ENCODE measurements at places on chromosomes 1 and 21.

DNA sequence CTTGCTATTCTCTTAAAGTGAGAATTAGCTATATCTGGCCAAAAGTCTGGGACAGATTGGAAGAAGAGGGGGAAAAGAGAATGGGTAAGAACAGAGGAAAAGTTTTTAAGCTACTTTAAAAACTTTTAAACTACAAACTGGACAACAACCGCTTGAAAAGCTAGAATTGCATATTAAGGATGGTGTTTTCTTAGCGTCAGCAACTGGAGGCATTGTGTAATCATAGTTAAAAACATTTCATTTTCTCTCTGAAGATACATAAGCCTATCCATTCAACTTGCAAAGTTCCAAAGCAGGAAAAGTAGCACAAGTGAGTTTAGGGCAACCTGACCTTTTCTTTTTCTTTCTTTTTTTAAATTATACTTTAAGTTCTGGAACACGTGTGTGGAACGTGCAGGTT lies 10.9 kb downstream of the PBX1 start:
- DNase-seq = no peak

DNA sequence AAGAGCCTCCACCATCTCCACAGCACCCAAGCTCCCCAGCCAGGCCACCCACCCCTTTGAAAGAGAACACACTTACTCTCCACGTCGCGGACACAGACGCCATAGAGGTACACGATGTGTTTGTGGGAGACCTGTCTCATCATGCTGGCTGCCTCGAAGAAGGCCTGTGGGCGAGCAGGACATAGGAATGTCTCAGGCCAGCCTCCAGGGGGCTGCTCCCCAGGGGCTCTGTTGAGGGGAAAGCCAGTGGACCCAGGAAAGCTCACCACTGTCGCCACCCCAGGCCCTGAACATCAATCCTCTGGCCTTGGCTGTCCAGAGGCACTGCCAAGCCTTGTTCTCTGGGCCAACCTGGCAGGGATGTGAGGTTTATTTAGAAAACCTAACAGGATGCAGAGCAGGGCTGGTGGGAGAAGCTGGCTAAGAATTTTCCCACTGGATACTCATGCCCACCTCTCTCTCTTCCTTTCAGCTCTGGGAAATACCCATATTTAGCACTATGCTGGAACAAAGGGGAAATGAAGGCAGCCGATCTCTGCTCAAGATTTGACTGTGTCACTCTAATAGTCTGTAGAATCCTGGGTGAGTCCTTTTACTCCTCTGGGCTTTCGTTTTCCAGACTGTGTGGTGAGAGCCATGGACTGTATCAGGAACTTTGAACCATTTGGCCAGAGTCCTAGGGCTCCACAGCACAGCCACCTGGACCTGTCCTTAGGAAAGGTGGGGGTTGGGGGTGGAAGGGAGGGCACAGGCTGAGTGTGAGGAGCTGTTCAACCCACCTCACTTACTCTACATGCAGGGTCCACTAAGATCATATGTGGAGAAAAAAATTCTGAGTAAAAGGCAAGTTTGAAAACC lies 101.9 kb downstream of the RAVER2 start:
- no peak for DNase-seq

DNA sequence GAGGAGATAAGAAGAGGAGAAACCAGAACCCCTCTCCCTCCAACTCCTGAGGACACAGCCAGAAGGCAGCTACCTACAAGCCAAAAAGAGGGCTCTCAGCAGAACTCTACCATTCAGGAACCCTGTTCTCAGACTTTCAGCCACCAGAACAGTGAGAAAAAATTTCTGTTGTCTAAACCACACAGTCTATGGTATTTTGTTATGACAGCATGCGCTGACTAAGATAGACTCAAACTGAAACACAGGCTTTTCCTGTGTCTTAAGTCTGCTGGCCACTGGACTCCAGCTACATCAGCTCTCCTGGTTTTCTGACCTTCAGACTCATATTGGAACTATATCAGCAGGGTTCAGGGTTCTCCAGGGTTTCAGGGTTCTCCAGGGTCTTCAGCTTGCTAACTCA lies 126.5 kb upstream of the TNFSF4 start:
- no peak for DNase-seq

DNA sequence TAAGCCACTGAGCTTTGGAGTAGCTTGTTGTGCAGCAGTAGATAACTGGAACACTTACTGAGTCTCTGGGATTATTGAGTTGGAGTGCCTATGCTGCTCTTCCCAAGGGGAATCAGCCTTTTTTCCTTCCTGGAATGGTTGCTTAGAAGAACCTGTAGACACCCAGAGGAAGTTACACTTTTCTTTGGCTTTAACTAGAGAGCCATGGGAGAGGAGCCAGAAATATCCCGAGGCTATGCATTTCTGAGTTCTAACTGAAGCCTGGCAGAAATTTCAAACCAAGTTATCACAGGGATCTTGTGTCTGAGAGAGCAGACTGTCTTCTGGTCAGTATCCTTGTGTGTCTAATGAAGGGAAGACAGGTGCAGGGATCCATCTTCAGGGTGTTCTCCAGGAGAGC lies 28.3 kb downstream of the LAMC1 start:
- no peak for DNase-seq

DNA sequence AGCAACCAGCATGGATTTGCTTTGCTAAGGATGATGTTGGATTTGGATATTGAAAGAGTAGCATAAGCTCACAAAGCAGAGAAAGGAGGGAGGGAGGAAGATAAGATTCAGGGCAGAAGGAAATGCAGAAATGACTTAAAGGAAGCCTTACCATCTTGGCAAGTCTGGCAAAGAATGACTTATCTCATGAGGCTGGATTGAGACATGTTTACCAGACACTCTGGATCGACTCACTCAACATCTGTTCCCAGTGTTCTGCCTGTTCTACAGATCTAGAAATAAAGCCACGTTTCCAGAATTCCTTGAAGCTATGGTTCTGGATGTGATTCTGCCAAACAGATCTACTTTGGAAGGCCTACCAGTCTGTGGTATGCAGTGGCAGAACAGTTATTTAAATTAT lies 38.8 kb upstream of the CTBS start:
- DNase-seq = no peak

DNA sequence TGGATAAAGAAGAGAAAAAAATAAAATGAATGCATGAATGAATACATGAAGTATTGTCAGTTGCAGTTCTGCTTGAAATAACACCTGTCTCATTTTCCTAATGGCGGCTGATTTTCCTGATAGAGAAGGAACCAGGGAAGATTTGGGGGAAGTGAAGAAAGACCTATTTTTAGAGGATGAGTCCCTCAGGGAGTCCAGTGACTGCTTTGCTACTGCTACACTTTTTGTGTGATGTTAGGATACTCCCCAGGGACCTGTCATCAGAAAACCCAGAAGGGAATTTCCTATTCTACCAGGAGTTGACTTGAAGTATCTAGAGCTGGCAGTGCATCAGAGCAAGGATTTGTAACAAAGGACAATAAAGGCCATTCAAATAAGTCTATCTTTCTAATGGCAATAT lies 114.8 kb downstream of the MAB21L3 start:
- DNase-seq = no peak

DNA sequence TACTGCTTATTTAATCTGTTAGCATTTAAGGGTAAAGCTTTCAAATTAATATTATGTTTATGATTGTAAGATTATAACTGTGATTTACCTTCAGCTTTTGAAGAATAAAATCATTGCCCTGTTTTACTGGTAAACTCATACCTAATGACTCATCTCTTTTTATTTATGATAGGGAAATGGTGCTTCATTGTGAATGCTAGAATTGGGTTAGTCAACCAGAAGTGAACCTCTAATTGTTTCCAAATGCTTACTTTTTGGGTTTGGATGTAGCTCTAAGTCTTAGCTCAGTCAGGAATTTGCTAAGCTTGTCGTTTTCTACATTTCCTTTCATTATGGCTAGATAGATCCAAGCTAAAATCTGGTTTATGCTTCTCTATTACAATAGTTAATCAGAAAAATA lies 59.4 kb downstream of the SLC30A7 start:
- DNase-seq = no peak

DNA sequence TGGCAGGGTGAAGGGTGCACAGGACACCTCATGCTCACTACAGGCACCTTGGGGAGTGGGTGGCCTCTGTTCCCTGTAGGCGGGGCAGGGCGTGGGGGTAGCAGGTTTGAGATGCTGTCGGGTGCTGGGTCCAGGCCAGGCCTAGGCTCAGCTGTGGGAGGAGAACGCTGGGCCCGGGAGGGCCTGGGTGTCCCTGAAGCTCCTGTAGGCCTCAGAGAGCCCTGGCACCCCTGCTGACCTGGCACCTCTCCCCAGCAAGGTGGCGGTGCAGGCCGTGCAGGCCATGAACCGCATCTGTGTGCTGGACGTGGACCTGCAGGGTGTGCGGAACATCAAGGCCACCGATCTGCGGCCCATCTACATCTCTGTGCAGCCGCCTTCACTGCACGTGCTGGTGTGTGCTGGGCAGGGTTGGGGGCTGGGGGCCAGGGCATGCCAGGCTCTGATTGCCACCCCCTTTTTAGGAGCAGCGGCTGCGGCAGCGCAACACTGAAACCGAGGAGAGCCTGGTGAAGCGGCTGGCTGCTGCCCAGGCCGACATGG lies 2.5 kb upstream of the GJC2 start:
- no peak for DNase-seq

DNA sequence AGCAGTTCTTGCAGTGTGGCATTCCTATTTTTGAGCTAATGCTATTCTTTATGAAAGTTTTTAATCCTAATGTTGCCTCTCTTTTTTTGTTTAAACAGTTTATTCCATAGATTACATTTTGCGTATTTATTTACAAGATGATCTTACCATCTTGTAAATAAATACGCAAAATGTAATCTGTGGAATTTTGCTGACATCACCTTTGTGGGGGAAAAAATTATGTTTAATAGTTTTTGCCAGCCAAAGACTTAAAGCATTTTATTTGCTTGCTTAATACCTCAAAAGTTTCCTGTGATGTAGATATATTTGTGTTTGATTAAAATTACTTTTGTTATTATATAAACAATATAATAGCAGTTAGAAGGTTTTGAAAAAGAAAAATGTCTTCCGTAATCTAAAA lies 15.3 kb downstream of the CDC7 start:
- DNase-seq = no peak

- DNase-seq = no peak
Observed at GRCh38 chr1:23123528-23123927, 45.1 kb downstream of the LUZP1 start.

DNA sequence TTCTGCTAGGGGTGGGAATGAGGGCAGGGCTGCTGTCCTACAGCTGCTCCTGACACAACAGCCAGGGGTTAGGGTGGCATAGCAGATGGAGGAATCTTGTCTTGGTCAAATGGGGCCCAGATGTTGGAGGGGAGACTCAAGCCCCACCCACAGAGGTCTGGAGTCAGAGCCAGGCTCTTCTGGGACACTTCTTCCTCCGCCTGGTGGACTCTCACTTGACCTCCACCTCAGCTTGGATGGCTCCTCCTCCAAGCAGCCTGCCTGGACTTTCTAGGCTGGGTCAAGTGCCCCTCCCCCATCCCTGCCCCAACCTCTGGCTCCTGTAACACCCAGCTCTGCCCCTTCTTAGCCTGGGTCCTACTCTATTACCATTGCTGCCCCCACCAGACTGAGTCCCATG lies 35.5 kb downstream of the EPHA2 start:
- no peak for DNase-seq

DNA sequence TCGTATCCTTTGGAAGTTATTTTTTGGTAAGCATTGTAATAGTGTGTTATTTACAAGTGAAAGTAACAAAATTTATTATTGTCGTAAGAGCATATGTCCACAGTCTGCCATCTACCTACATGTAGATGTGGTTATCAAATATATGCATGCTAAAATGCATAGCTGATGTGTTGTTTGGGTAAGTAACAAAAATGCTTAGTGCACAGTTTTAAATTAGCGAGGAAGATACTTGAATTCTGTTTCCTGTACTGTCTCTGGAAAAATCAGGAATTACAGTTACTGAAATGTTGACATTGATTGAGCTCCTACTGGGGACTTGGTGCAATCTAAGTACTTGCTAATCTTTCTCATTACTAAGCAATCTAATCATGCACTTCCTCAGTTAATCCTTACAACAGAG lies 14.3 kb downstream of the WDR64 start:
- DNase-seq = no peak

GRCh38 chr21:23111070-23111600 lies 2112.9 kb downstream of the NCAM2 start:
- DNase-seq = no peak

- no peak for DNase-seq
Observed at GRCh38 chr1:19448491-19449439, 36.6 kb downstream of the CAPZB start.

DNA sequence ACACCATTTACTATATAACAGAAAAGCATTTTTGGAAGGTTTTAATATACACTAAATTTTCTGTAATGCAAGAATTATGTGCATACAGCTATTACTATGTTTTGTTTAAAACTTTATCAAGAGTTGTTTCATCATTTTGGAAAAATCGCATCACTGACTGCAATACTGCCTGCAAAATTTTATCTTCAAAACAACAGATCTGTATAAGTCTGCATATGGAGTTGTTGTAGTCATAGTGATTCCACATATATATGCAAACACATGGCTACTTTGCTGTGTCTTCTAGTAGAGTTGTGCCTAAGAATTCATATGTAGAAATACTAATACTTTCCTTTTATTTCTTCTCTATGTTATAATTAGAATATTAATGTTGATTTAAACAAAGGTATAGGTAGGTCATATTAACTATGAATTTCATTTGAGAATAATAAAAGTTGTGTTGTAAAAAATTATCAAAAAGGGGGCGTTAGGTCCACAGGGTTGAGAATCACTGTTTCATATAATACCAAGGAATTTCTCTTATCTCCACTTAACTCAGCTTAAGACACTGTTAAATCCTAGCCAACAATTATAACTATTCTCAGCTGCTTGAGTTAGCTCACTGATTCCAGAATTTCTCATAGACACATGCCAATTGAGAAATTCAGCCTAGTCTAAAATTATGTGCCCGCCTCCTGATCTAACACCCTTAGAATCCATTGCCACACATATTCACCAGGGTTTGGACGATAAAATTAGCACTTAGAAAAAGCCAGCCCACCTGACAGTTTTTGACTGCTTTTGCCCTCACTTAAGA lies 22.9 kb upstream of the LAMC1 start:
- no peak for DNase-seq

GRCh38 chr1:15950302-15950701 lies 25.6 kb downstream of the ZBTB17 start:
- DNase-seq = no peak

DNA sequence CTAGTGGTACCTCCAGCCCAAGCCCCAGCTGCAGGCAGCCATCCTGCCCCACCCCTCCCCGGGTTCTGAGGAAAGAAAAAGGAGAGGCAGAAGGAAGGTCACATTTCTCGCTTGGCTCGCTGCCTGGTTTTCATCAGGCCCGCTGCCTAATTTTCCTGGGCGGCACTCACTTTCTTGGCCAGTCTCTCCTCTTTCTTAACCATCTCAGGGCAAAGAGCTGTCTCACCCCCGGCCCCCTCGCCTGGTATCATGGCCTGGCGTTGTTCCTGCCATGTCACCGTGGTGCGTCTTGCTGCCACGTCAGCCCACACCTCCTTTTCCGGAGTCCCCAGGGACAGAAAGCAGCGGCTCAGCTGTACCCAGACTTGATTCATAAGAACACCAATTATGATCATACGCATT lies 26.6 kb upstream of the CASZ1 start:
- DNase-seq = no peak

GRCh38 chr21:40546647-40547046 lies 300.3 kb downstream of the DSCAM start:
- DNase-seq = no peak

- DNase-seq = no peak
Observed at GRCh38 chr1:230679192-230679591, 34.7 kb downstream of the AGT start.

GRCh38 chr1:107689159-107689558 lies 275.8 kb downstream of the VAV3 start:
- DNase-seq = no peak

Measured in NCI-H345 (cell line).